ENCODE measurements at places on chromosomes 2 and 18.
A peak's percentile ranks its signal among the peaks of the same experiment; 100 is the strongest.

GRCh38 chr18:49061239-49061990, 110.7 kb upstream of the SMAD7 start:
- DNase-seq, result no peak

DNA sequence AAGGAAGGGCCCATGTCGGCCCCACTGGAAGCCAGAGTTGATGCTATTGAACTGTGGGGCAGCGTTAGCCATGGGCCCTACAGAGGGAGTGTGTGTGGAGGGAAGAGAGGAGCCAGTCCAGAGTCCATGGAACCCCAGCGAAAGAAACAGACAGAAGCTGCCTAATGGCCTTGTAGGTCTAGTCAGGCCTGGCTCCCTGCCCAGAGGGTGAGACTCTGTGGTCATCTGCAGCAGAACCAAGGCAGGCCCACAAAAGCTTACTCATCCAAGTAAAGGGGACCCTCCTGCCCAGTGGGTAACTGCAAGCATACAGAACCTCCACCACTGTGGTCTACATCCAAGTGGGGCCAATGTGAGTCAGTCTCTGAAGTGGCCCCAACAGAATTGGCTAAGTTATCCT, 439.8 kb downstream of the TGIF1 start:
- peak; percentile 37 for DNase-seq

GRCh38 chr2:138444411-138444810, 57.2 kb upstream of the SPOPL start:
- DNase-seq, result no peak

- no peak for DNase-seq
These were observed 10.0 kb downstream of the IL1R2 start for GRCh38 chr2:102001767-102002142.

DNA sequence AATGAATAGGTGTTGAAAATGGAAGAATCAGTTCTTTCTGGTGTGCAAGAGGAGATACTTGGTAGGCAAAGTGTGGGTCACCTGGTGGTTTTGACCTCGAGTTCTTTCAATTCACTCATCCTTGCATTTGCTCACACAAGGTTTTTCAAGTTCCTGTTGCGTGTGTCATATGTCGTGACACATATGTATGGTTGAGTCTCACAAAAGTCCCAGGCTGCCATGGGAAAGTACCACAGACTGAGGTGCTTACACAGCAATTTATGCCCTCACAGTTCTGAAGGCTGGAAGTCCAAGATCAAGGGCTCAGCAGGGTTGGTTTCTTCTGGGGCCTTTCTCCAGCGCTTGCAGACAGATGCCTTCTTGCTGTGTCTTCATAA, 64.4 kb downstream of the NCK2 start:
- no peak for DNase-seq

DNA sequence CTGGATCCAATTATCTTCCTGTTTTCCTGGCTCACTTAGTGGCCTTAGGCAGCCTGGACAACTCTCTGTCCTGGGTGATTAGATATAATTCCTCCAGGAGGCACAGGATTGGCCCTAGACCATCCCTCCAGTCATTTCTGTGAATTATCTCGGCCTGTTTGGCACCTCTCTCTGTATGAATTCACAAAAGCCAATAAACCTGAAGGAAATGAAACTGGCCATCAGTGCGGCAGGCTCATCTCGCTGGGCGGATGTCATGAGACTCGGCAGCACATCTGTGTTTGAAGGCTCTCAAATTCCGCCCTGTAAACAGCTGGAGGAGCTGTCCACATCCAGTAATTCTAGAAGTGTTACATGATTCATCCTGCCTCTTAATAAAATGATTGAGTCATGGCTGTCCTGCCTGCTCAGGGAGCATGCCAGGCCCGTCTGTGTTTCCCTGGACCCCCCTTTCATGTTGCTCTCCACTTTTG, 38.6 kb downstream of the ACOXL start:
- peak; percentile 31 for DNase-seq

GRCh38 chr2:164655750-164656149, 34.5 kb upstream of the GRB14 start:
- DNase-seq, result peak; percentile 3

DNA sequence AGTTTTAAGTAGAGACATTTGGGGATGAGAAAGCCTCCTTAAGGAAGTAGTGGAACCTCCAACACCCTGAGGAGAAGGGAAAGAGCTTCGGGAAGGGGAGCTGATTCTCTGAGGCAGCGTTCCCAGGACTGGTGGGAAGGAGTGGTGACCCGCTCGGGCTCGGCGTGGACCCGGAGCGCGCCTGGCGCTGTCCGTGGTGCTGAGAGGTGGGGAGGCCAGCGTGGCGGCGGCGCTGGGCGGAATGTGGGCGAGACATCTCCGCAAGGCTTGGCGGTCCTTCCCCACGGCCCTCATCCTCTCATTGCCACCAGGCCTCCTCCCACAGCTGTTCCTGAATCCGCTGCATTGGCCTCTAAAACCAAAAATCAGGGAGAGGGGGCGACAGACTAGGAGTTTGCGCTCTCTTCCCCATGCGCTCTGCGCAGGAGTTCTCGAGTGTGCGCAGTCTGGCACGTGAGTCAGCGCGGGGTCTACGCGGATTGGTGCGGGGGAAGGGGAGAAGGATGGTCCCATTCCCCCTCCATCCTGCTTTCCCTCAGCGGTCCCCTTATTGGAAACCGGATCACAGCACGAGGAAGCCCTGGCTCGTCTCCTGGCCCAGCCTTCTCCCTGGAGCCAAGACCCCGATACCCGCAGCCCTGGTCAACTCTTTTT, 857 bp downstream of the RESP18 start:
- DNase-seq, result peak; percentile 25

GRCh38 chr18:76126327-76126726, 368.7 kb downstream of the ZNF516 start:
- no peak for DNase-seq

- DNase-seq, result no peak
These were observed 57.1 kb downstream of the CYTIP start for GRCh38 chr2:157386747-157387146.

DNA sequence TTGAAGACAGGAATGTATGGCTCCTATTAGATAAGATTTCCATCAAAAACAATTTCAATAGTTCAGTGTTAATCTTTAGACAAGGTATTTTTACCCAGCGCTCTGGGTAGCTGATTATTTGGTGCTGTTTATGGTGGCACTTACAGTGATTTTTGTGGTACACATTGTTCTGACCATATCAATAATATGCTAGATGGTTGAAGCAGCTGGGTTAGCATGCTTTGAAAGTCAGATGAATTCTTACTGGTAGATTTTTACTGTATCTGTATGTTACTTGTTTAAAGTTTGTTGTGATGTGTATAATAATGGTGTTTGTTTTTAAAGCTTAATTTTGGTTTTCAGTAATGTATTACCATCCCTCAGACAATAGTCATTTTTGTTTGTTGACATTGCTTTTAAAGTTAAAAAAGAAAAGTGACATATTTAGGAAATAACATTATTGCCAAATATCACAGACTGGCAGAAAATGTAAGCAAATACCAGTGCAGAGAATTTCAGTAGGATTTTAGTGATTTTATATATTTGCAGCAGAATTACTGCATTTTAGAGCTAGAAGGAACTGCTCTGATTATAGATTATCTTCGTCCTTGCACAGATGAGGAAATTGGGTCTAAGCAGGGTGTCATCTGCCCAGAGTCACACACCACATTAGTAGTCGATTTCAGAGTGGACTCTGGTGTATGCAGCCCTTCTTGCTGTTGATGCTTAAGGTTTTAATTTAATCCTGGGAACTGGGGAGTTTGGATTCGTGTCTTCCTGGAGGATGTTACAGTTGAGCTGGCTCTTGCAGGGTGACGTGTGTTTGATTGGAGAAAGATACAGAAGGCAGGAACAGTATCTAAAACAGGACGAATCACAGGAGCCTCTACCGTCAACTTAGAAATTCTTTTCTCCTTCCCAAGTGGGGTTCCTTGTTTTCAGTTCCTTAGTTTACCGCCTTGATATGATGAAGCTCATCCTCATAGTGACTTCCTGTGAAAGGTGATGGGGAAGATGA, 6.6 kb downstream of the SOCS6 start:
- no peak for DNase-seq

DNA sequence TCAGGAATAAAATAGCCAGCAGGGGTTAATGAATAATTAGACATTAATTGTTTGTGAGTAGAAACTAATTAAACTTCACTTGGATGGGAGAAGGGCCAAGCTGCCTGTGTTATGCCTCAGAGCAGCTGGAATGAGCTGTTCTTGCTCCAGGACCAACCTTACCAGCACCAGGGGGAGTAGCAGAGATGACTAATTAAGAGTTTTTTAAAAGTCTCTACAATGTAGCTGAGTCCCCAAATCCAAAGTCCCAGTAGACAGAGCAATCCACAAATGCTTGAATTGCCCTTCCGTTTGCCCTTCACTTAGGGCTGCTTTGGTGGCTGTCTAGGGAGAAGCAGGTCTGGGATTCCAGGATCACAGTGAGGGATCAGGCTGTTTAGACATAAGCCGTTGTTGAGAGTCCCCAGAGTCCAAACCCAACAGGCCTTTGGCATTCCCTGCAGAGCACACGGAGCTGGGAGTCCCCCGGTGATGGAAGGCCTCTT, 59.4 kb downstream of the RHOB start:
- DNase-seq, result peak; percentile 70

GRCh38 chr2:15968280-15969178, 28.2 kb downstream of the MYCN start:
- no peak for DNase-seq

- DNase-seq, result peak; percentile 78
These were observed 27.6 kb upstream of the MYO1B start for GRCh38 chr2:191217580-191217979.

GRCh38 chr18:56096861-56097260, 508.9 kb upstream of the TCF4 start:
- DNase-seq, result no peak

DNA sequence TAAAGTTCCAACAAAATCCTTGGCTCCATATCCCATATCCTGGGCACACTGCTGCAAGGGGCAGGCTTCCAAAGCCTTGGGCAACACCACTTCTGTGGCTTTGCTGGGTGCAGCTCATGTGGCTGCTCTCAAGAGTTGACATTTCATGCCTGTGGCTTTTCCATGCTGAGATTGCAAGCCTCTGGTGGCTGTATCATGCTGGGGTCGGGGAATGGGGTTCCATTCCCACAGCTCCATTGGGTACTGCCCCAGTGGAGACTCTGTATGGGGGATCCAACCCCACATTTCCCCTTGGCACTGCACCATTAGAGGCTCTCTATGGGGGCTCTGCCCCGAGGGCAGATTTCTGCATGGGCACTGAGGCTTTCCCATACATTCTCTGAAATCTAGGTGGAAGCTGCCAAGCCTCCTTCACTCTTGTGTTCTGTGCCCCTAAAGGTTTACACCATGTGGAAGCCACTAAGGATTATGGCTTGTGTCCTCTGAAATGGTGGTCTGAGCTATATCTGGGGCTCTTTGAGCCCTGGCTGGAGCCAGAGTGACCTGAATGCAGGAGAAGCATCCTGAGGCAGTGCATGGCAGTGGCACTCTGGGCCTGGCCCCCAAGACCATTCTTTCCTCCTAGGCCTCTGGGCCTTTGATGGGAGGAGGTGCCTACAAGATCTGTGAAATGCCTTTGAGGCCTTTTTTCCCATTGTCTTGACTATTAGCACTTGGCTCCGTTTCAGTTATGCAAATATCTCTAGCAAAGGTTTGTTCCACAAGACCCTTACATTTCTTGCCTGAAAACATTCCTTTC, 107.9 kb downstream of the PTGR3 start:
- DNase-seq, result no peak

- DNase-seq, result no peak
These were observed 32.5 kb upstream of the ICOS start for GRCh38 chr2:203904022-203904421.

DNA sequence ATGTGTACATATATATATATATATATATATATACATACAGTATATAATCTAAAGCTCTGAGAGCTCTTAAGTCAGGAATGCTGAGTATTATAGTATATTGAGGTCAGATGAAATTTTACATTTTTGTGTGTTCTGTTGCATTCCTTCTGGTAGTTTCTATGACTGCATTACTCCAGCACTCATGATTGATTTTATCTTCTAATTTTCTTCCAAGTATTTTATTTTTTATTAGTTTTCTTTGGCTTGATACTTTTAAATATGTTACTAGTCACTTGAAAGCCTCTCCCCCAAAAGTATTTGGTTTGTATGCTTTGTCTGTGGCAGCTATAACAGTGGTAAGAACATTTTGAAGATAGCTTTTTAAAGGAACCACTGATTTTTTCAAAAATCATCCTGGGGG, 25.0 kb downstream of the METTL21A start:
- DNase-seq, result peak; percentile 62

DNA sequence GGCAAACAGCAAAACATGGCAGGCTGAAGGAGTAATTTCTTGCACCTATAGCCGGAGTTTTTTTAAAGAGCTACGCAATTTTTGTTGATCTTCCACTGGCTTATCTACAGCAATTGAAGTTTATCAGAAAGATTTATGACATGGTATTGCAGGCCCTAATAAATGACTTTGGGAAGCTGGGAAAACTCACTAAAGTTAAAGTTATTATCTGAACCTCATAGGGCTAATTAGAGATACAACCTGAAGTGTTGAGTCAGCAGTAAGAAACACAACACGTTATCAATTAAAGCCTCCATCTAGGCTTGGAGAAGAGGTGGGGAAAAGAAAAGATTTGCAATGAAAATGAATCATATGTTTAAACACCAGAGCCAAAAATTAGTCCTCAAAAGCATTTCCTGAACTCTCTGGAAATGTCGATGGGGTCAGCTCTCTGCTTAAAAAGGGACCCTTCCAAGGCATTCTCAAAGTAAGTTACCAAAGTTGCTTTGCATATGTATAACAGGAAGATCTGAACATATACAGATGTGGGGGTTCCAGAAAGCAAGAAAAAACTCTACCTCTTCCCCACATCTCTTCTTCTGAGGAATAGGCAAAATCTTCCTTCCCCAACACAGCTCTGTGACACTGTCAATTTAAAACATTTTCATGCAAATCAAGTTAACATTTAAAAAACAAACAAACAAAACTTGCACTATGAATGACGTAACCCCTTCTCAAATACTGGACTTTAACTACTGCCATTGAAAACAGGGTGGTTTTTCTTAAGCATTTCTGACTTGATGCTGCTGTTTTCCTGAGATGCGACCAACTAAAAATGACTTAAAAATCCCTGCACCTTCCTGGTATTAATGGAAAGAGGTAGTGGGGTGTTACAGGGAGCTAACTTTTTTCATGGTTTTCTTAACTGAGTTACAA, 915.6 kb downstream of the NRXN1 start:
- DNase-seq, result no peak

GRCh38 chr2:195658541-195658890, 1.5 kb downstream of the SLC39A10 start:
- peak; percentile 89 for DNase-seq

GRCh38 chr18:23694637-23695430, 5.6 kb downstream of the LAMA3 start:
- DNase-seq, result no peak

DNA sequence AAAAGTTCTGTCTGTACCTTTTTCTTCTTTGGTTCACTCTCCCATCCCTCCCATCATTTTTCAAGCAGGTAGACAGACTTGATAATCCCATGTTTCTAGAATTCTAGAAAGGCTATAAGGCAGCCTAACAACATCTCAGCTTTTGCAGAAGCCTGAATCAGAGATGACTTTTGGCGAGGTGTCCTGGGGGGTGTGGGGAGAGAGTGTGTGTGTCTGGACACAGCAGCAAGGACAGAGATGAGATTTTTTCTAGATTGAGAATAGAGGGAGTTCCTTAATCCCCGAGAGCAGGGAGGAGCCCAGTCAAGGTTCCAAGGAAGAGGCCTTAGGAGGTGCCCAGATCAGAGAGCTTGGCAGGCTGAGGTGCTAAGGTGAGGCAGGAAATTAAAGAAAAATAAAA, 22.0 kb upstream of the LAPTM4A start:
- no peak for DNase-seq

- DNase-seq, result peak; percentile 12
These were observed 77.2 kb downstream of the C1D start for GRCh38 chr2:67985586-67985985.
